Activated CD4-positive, alpha-beta T cell treated with anti-CD3 and anti-CD28 coated beads, Interleukin-2, amount 50 U/mL, for 24 hours (primary cell): ENCODE measurements at places on chromosomes 1 and 21.

DNA sequence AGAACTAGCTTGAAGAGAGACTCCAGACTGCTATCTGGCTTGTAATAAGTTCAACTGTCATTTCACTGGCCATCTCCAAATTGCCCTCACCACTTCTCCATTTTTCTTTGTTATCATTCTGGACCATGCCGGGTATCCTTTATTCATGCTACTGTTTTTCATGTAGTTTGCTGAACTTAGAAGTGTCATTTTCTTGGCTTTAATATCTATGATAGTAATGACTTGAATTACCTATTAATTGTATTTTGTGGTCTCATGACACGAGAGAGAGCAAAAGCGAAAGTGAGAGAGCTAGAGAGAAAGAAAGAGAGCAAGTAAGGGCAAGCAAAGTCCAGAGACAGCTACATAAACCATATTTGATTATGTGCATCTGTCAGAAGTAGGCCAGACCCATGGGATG is 184.9 kb upstream of the ATP1B1 start:
- no peak for DNase-seq

GRCh38 chr1:222331340-222331739 is 216.6 kb downstream of the HHIPL2 start:
- no peak for DNase-seq

GRCh38 chr1:25041916-25042315 is 111.8 kb upstream of the RUNX3 start:
- DNase-seq, result no peak

DNA sequence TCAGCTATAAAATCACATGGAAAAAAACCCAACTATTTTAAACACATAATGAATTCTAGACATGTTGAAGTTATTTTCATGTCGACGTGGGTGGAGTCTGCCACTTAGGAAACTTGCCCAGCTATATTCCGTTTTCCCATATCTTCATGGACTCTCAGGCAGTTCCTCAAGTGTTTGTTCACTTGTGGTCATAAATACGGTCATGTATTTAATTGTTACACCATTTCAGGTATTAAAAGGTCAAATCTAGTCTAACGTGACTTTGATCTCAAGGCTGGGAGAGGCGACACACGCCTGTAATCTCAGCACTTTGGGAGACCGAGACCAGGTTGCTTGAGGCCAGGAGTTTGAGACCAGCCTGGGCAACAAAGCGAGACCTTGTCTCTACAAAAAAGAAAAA is 346.9 kb downstream of the PBX1 start:
- no peak for DNase-seq

- DNase-seq, result no peak
These were observed at the start of gene ACTRT2 for GRCh38 chr1:3021233-3021671. TSS of gene ACTRT2 (plus strand) at chr1:3021467. CDS start at chr1:3021687, 220 bp downstream.

- DNase-seq, result no peak
These were observed 15.9 kb downstream of the SLC1A7 start for GRCh38 chr1:53126495-53126894.

DNA sequence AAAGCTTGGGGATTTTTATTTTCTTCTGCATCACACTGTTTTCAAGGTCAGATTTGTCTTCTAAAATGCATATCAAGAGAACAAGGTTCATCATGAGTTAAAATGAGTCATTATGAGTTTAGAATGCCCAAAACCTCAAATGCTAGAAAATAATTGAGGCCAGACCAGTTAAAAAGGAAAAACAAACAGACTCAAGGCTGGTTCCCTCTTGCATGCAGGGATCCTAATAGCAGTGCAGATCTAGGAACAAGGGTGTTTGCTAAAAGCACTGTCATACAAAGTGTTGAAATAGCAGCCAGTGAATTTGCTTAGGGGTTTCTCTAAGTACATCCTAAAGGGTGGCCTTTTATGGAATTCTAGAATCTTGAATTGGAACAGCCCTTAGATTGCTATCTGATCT is 15.3 kb downstream of the BEND5 start:
- DNase-seq, result no peak

DNA sequence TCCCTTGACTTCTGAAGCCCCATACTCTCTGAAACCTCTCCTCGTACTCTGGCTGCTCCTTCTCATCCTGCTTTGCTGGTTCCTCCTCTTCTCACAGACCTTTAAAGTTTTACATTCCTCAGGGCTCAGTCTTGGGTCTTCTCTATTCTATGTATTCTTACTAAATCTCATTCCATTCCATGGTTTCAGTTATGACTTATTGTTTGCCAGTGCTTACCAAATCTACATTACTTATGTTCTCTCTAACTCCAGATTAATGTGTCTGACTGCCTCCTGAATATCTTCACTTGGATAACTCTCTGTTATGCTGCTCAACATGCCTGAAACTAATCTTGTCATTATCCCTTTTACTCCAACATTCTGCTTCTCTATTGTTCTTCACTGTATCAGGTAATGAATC is 5.4 kb upstream of the SLC35D1 start:
- no peak for DNase-seq

DNA sequence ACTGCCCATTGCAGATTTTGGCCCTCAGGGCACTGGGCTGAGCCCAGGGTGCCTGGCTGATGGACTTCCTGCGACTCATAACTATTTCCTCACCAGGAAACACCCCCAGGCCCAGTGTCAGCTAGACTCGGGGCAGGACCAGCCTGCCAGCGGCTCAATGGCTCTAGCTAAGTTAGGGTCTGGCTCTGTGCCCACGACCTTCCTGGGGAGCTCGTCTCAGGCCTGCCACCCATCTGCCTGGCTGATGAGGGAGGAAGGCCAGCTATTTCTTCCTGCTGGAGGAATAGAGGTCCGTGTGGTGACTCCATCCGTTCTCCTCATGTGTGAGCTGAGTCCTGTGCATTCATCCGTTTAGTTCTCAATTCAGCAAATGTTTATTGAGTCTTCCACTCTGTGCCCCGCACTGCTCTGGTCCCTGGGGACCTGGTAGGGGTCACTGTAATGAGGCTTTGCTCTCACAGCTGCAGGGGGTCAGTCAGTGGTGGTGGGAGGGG is 44.5 kb downstream of the KIRREL1 start:
- no peak for DNase-seq

GRCh38 chr1:37776946-37777516 is 12.1 kb upstream of the EPHA10 start:
- DNase-seq, result no peak

DNA sequence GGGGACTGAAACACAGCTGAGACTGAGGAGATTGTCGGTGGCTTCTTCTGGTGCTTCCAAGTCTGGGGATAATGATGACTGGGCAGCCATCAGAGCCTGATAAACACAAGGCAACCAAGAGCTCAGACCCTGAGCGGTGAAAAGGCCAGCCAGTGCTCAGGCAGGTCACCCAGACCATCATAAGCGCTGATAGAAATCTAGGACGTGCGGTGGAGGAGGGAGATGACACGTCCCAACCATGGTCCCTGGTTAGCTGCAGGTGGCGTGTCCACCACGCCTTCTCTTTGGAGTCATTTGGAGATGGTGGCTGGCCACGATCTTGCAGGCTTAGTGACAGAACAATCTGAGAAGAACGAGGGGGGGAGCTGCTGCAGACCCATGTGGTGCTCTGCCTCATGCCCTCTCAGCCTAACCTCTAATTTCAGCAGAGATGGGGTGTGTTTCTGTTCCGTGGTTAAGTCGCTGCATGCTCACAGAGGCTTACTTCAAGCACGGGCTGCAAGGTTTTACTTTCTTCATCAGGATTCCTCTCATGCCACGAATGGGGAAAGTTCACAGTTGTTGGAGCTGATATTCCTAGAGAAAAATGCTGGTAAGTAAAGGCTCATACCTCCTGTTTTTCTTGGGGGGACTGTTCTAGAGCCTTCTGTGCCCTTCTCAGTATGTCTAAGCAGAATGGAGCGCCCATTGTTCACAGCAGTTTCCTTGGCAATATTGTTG is 17.4 kb upstream of the IGSF5 start:
- no peak for DNase-seq

GRCh38 chr1:228085287-228085951 is 2.9 kb downstream of the ARF1 start:
- no peak for DNase-seq

- no peak for DNase-seq
These were observed 87.5 kb upstream of the ACTL8 start for GRCh38 chr1:17667641-17668040.

- peak; percentile 30 for DNase-seq
These were observed 6.7 kb downstream of the UROD start for GRCh38 chr1:45018599-45019230.

DNA sequence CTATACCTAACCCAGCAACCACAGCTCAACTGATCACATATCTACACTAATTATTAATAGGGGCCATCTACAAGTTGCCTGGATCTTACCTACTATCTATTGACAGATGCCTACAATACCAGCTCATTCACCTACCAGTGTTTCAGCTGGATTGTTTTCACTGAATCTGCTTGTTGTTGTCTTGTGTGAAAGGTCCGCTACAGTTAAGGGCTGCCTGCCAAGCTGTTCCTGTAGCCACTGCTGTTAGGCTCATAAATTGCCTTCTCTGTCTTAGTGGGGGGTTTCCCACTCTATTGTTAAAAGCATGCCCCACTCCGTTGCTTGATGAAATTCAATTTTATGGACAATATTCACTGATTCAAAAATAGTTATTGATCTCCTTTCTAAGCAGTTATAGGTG is 199.7 kb upstream of the TMPRSS15 start:
- DNase-seq, result no peak

- no peak for DNase-seq
These were observed 283.4 kb downstream of the ASTN1 start for GRCh38 chr1:176880955-176881595.

DNA sequence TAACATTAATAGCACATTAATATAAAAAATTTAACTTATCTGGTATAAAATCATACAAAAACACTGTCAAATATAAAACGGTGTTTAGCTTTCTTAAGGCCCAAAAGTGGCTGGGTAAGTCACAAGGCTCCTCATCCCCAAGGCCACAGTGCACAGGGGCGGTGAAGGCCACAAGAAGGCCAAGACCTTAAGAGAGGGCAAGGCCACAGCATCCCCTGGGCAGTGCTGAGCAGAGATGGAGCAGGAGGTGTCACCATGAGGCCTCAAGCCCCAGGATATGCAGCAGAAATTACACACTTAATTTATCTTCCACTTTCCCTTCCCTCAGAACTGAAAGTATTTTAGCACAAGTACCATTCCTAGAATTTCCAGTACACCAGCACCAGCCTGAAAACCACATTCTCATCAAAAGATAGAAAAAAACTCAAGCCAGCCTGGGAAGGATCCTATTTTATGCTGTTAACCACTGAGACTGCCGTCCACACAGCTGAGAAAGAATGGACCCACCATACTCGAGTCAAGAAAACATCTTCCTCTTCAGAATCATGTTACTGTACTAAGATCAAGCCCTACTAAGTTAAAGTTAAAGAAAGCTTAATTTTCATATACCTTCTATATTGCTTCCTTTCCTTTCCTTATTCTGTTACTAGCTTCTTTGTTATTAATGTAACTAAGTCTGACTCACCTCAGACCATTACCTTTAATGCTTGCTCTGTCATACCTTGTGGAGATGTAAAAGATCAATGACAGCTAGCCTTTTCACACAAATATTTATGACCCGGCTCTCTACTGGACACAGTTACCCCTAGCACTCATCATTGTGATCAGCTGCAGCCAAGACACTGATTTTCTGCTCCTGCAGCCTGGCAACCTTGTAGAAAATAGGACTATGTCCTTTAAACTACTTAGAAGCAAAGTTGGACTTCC is 26.4 kb upstream of the FMO1 start:
- no peak for DNase-seq

DNA sequence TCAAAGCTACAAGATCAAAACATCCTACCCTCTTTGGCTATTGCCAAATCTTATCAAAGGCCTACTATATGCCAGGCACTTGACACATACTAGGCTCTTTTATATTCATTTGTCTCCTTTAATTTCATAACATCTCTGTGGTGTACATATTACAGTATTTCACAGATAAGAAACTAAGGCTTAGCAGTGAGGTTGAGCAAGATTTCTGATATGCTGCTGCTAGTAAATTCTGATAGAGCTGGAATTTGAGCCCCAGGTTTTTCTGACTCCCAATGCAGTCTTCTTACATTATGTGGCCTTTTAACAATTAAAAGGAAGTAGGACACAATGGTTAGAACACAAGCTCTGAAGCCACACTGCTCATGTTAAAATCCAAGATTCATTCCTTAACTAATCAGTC is 16.8 kb downstream of the CCDC185 start:
- no peak for DNase-seq

- DNase-seq, result no peak
These were observed 73.2 kb downstream of the ZC3H11B start for GRCh38 chr1:219539645-219540254.

DNA sequence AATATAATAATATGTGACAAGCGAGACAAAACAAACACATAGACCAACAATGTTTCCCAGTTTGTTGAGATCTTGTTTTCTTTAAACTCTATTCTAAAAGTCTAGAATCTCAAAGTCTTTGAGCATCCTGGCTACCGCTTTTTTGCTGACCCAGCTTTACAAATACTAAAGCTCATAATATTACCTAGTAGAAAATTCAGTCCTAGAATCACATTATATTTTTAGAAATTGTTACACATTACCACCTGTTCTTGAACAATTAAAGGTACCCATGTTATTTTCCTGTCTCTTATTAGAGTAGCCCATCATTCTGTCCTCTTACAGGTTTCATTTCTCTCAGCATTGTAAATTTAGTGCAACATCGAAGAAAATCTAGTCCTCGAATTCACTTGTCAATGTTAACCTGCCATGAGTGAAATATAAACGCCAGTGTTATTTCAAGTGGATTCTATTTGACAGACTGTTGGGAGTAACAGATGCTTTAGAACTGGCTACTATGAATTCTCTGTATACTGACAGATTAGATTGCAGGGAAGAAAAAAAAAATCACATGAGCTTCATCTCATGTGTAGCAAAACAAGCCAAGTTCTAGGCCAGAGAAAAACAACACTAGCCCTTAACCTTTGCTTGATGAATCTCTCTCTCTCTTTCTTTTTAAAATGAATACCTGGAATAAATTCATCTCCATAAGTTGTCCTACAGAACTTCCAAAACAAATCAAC is 851.2 kb upstream of the ADAMTS5 start:
- DNase-seq, result no peak

DNA sequence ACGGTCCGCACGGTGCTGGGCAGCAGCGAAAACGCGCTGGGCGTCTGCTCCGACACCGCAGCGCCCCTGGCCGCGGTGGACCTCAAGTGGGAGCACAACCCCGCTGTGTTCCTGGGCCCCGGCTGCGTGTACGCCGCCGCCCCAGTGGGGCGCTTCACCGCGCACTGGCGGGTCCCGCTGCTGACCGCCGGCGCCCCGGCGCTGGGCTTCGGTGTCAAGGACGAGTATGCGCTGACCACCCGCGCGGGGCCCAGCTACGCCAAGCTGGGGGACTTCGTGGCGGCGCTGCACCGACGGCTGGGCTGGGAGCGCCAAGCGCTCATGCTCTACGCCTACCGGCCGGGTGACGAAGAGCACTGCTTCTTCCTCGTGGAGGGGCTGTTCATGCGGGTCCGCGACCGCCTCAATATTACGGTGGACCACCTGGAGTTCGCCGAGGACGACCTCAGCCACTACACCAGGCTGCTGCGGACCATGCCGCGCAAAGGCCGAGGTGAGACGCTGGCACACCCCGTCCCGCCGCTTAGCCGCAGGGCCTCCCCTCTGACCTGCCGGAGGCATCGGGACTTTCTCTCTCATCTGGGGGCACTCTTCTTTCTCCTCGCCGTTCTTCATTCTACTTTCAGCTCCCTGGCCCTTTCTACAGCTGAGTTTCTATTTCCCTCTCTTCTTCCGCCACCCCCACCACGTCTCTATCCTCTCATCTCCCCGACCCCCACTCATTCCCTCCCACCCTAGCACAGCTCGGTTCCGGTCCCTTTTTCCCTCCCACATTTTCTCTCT is 1.0 kb downstream of the NPR1 start:
- no peak for DNase-seq
